ENCODE measurements at places on chromosomes 3 and 15.

GRCh38 chr15:47824147-47824546 lies 106.8 kb downstream of the SEMA6D start:
- H3K36me3 ChIP-seq = no peaks in the 10 kb centered on the region
- no peak for DNase-seq
- no peak overlapping the region for H3K4me3 ChIP-seq
- peaks cover 10% of the 10 kb centered on the region for H3K27me3 ChIP-seq
- no peak overlapping the region for H3K27ac ChIP-seq

DNA sequence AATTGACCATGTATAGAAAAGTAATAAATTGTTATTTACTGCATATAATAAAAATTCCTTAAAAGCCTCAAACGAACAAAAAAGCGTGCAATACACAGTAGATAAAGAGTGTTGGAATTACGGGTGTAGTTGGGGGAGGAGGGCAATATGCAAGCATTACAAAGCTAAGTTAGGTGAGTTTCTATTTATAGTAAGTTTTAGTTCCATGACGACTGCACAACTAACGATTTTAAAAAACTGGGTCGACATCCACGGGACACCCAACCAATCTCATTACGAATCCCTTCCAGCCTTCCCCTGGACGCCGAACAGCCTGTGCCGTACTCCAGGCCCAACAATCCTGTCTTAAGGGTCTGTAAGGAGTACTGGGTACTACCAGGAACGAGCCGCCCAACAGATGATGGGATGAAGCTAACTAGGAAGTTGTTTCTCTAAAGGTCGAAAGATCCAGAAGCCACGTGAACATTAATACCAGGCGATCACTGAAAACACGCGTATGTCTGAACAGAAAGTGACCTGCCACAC lies 677 bp downstream of the POLQ start:
- peak overlapping the region; percentile 95 for H3K4me3 ChIP-seq
- no peaks in the 10 kb centered on the region for H3K27me3 ChIP-seq
- DNase-seq = no peak
- peak overlapping the region; percentile 95 for H3K27ac ChIP-seq
- peaks cover 35% of the 10 kb centered on the region for H3K36me3 ChIP-seq
- peaks cover 36% of the 10 kb centered on the region for H3K4me1 ChIP-seq

DNA sequence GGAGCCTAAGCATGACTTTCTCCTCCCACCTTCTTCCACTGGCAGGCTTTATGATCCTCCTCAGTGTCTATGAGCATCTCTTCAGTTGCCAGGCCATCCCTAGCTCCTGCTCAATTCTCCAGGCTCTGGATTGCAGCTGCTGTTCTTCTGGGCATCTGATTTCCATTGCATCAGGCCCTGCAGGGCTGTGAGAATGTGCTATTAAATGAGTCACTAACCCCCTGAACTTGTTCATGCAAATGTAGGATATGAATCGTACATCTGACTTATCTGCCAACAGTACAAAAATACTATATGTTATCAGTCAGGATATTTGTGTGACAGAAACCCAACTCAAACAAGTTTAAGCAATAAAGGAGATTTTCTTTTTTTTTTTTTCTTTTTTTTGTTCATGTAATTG lies 11.9 kb downstream of the GPR176 start:
- no peaks in the 10 kb centered on the region for H3K36me3 ChIP-seq
- no peak overlapping the region for H3K4me3 ChIP-seq
- DNase-seq = no peak
- peaks cover 19% of the 10 kb centered on the region for H3K27me3 ChIP-seq
- H3K4me1 ChIP-seq = no peaks in the 10 kb centered on the region

- no peaks in the 10 kb centered on the region for H3K36me3 ChIP-seq
- no peaks in the 10 kb centered on the region for H3K27me3 ChIP-seq
- no peak overlapping the region for H3K4me3 ChIP-seq
- no peak for DNase-seq
- no peak overlapping the region for H3K27ac ChIP-seq
- H3K4me1 ChIP-seq = no peaks in the 10 kb centered on the region
Measured at GRCh38 chr3:89525609-89526008, 418.2 kb downstream of the EPHA3 start.
